ENCODE measurements at places on chromosomes 5 and 9. TPM values are rescaled to one million over a fixed set of nuclear protein-coding genes. Genes with fewer than 3 reads are reported as not detected.

Gene PCDHGB1
- total RNA-seq: not detected

Gene SLIT3
- not detected for total RNA-seq

Gene ZFP37
- 1.1 TPM for total RNA-seq

Gene ITGA1
- total RNA-seq: 4.6 TPM

Gene ARHGEF28
- total RNA-seq: not detected

Gene PCDHA12
- total RNA-seq: not detected

Gene SLC25A2
- not detected for total RNA-seq

Gene PRDM9
- total RNA-seq: not detected

Gene IL5
- not detected for total RNA-seq

Gene ITGA2
- total RNA-seq: not detected

Gene ARID3C
- not detected for total RNA-seq

Gene DNM1
- total RNA-seq: 1.4 TPM

Gene ZFP2
- 0.43 TPM for total RNA-seq

- no peak for DNase-seq
Measured at GRCh38 chr5:144173766-144174165, 3.1 kb downstream of the KCTD16 start.

GRCh38 chr5:116388564-116389258, 185.9 kb downstream of the SEMA6A start:
- DNase-seq: no peak

GRCh38 chr5:142644127-142644526, 41.8 kb downstream of the FGF1 start:
- no peak for DNase-seq

GRCh38 chr5:40572937-40573336, 106.8 kb upstream of the PTGER4 start:
- DNase-seq: no peak

DNA sequence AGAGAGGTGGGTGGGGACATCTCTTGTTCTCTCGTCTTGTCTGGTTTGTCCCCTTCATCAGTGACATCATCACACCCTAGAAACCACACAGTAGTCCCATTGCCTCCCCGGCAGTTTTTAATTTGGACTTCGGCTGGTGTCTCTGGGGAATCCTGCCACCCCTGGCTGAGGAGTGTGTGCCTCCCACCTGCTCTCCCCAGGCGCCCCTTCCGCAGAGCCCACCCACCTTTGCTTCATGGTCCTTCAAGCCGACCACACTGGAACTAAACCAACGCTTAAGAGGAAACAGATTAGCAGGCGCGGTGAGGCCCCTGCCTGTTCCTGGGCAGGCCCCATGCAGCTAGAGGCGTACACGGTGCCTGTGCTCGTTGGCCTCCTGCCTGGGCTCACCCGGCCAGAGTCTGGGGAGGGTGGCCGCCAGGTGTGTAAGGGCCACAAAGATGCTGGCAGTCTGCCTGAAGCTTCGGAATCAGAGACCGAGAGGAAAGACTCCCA, 107.6 kb upstream of the SPRY4 start:
- DNase-seq: no peak

DNA sequence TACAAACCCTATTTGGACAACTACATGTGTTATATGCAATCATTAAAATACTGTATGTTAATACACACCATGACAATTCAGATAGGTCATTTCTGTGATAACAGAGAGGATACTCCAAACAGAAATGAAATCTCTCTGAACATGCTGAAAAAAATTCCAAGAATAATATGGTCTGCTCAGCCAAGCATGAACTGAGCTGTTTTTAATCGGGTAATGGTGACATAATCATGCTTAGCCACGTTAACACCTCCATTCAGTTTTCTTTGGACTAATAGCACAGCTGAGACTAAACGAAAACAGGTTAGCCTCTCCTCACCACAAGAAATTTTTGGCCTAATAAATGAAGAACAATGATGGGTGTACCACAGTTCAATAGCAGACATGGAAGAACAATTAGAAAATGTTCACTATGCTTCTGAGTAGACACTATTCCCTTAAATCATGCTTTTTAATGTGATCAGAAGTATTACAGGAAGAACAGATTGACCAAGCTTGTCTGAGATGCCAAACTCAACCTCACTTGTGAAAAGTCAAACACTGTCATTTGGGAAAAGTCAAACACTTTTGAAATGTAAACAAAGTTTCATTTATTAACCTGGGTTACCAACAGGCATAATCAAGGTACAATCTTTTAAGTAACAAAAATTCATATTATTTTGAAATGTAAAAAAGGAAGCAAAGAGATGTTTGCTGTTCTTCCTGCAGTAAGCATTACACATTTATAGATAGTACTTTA, 19.4 kb downstream of the RAB14 start:
- DNase-seq: no peak

DNA sequence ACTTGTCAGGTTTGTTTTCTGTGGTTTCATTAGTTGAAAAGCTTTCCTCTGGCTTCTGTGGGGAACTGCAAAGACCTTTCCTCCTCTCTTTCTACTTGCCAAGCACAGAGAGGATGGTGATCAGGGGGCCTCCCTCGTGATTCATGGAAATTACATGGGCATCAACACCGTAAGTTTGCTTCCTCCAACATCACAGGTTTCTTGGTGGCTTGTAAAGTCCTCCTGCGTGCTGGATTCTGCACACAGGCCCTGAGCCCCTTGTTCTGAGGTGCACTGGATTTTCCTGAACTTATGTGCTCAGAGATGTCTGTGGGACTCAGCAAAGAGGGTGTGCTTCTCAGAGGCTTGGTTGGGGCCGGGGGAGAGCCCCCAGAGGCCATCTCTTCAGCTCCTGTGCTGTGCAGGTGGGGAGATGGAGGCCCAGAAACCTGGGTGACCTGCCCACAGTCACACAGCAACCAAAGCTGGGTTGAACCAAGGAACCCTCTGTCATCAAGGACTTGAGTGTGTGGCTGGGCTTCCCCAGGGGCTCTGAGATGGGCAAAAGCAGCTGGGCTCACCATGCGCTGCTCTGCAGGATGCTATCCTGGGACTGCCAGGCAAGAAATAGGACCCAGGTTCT, 36.5 kb downstream of the RGS3 start:
- no peak for DNase-seq

GRCh38 chr5:55988979-55989638, 5.7 kb downstream of the IL6ST start:
- DNase-seq: no peak

DNA sequence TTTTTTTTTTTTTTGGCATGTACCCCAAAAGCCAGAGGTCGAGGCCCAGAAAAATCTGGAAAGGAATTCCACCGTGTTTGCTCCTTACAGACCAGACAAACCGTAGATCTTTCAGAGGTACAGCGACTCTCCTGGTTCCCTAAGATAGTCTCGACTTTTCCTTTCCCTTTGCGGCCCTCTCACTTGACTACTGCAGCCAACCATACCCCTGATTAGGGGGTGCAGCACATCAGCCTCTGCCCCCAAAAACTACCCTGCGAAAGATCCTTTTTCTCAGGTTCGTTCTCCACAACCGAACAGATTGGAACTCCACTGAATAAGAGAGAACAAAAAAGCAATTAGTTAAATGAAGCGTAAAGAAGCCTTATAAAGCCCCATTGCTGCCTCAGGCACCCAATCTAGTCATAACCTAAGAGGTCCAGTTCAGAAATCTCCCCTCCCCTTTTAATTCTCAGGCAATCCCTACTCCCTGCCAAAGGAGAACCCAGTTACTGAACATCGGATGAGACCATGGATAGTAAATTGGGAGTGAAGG, 379 bp upstream of the TICAM2 start:
- DNase-seq: no peak

- DNase-seq: no peak
Measured at GRCh38 chr9:85742597-85742936, 813 bp upstream of the AGTPBP1 start.

DNA sequence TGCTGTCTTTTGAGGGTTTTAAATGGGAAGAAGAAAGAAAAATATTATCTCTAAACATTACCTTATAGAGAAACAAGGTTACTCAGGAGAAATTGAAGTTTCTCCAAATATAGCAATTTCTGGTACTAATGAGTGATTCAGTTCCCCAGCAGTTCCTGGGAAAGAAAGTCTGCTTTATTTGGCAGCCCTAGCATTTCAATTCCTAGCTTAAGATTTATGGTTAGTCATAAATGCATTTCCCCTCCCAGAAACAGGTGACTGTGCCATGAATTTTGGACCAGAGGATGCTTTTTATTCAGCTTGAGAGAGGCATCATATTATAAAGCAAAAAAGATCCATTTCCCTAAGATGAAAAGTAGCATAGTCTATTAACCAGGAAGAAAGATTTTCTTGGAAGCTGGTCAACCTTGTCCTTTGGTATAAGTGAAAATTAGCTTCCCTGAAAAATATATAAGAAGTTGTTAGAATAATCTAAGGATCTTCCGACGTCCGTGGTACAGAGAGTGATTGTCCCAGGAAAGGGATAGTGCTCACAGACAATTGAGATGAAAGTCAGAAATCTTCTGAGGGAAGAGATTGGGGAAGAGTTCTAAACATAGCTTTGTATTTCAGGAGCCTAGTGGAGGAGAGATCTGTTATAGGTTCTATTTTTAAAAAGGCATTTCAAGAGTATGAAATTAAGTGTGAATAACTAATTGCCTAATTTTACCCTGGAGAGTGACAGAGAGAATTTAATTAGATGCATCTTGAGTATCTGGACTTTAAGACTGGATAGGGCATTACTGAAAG, 164.9 kb downstream of the ESM1 start:
- no peak for DNase-seq

DNA sequence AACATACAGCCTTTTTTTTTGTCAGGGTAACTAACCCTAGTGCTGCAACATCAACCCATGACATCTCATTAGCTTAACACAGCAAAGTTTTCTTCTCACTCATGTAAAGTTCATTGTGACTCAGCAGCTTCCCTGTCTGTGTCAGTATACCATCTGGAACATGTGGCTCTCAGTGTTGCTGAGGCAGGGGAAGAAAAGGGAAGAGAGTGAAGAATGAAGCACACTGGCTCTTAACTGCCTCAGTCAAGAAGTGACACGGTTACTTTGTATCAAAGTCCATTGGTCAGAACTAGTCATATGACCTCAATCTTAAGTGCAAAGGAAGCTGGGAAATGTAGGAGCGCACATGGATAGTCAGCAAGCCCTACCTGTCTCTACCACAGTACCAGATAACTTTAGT, 185.0 kb upstream of the ELL2 start:
- DNase-seq: no peak

DNA sequence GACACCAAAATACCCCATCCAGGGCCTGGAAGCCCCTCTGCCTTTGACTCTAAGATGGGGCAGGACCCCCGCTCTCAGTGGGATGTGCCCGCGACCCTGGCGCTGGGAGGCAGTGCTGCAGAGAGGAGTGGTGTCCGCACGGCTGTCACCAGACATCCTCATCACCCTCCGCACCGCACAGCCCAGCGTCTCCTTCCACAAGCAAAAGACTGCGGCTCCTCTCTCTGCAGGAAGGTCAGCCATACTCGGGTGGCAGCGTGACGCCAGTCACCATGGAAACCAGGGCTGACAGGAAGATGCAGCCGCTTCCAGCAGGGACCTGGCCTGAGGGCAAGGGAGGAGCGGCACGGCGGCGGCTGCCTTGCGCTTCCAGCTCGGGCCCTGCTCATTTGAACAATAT, 17.1 kb upstream of the SLC6A3 start:
- DNase-seq: no peak

DNA sequence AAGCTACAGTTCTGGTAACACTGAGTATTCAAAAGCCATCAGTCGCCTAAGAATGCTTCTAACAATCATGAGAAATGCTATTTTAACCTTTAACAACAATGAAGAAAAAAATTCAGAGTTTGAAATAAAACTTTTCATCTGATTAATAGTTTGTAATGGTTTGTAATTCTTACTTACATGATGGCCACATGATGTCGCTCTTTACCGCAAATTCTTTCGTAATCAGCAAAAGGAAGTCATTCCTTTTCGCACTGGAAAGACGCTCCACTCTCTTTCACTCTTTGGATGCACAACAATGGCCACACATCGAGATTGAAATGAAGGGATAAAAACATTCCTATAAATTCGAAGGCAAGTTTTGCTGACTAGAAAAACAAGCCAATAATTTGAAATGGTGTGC, at the start of gene PCDHA7:
TSS of gene PCDHA7 (plus strand) at position 277 of the 400 bp plus-strand sequence. CDS start at position 392, 115 bp downstream.
- DNase-seq: no peak

GRCh38 chr5:64318175-64318574, 152.5 kb downstream of the RNF180 start:
- no peak for DNase-seq

GRCh38 chr9:95669253-95669652, 152.5 kb upstream of the PTCH1 start:
- no peak for DNase-seq

DNA sequence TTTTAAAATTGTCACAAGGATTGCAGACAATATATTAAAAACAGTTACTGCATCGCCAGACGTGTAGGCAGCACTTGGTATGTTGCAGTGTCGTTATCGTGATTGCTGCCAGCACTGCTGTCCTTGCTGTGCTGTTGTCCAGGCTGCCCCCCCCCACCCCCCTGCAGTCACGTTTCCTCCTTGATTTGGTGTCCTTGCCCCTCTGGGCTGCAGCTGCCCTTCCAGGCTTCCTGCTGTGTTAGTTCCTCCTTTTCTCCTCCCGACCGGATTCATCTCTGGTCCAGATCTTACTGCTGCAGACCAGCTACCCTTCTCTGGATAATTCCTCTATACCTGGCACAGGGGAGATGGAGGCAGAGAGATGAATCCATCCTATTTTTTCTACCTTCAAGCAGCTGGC, 298.9 kb downstream of the TRIM32 start:
- DNase-seq: no peak

GRCh38 chr9:121357011-121357410, 13.0 kb downstream of the STOM start:
- DNase-seq: no peak

- no peak for DNase-seq
Measured at GRCh38 chr5:172834415-172835289, 601 bp downstream of the ERGIC1 start.
